Kasumi-1 (cell line): ENCODE measurements at places on chromosomes 6 and 20.
A peak's percentile ranks its signal among the peaks of the same experiment; 100 is the strongest.

GRCh38 chr6:15339081-15339480 is 93.2 kb downstream of the JARID2 start:
- no peak for DNase-seq

DNA sequence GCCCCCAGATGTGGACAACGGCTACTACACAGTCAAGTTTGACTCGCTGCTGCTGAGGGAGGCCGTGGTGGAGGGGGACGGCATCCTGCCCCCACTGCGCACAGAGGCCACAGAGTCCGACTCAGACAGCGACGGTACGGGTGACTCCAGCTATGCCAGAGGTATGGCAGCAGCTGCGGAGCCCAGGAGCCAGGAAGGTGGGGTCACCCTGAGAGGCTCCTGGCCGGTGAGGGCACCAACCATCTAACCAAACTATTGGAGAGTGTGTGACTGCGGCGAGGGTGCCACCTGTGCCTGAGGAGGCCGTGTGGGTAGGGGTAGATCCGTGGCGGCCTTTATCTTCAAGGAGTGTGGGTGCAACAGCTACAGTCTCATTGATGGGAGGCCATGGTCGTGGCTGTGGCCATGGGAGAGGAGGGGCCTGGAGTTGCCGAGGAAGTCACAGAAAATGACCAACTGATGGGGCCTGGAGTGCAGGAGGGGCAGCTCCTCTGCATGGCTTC is 2.8 kb upstream of the LIME1 start:
- no peak for DNase-seq

- no peak for DNase-seq
These were observed 47.4 kb downstream of the TBPL1 start for GRCh38 chr6:134000443-134000842.

DNA sequence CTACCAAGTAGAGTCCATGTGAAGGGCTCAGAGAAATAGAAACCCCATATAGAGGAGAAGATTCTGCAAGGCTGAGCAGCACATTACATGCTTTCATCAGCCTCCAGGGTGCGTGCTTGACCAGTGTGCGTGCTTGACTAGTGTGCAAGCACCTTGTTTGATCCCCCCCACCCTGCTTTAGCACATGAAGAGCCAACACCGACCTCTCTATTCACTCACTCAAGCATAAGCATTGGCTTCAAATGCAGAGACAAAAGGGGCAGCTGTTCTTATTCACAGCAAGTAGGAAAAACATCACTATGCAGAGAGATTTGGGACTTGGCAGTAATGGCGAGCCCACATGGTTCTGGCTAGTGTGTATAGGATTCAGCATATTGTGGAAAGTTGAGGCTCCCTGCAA is 278.7 kb upstream of the RNF217 start:
- DNase-seq: no peak

- peak; percentile 92 for DNase-seq
These were observed 140.7 kb downstream of the ESR1 start for GRCh38 chr6:151948002-151948743.

GRCh38 chr20:36491901-36492617 is 49.3 kb upstream of the MYL9 start:
- DNase-seq: peak; percentile 62

DNA sequence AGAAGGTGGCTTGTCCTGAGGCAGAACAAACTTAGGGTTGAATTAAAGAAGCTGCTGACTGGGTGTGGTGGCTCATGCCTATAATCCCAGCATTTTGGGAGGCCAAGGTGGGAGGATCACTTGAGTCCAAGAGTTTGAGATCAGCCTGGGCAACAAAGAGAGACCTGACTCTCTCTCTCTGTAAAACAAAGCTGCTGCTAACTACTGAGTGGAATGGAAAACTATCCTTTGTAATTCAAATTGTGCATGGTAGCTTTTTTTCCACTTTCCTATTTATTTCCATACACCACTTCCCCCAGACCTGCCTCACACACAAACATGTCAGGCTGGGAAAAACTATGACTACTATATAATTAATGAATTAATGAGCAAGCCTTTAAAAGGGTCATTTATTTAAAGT is 437.1 kb downstream of the CDC5L start:
- no peak for DNase-seq

GRCh38 chr6:23308166-23308565 is 738.8 kb downstream of the HDGFL1 start:
- DNase-seq: no peak

- DNase-seq: peak; percentile 40
These were observed 201.0 kb downstream of the PRL start for GRCh38 chr6:22095836-22096235.

DNA sequence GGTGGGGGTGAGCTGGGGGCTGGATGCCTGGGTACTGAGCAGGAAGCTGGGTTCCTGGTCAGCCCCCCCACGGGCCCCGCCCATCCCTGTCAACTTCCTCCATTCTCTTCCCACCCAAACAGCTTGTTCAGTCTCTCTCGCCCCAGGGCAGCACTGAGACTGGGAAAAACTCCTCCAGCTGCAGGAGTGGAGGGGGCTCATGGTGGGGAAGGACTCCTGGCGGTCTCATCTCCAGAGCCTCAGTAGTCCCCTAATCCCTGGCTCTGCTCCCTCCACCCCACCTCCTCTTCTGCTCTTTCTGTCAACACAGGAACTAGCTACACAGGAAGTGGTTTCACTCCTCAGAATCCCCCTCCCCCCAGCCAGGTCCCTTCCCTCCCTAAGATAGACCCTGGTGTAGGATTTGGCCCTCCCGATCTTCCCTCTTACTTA is at the start of gene GPSM3:
Gene GPSM3, minus strand, starts transcription at position 36 of the 432 bp plus-strand sequence. CDS start 130 bp downstream, outside the sequence.
- DNase-seq: peak; percentile 83

DNA sequence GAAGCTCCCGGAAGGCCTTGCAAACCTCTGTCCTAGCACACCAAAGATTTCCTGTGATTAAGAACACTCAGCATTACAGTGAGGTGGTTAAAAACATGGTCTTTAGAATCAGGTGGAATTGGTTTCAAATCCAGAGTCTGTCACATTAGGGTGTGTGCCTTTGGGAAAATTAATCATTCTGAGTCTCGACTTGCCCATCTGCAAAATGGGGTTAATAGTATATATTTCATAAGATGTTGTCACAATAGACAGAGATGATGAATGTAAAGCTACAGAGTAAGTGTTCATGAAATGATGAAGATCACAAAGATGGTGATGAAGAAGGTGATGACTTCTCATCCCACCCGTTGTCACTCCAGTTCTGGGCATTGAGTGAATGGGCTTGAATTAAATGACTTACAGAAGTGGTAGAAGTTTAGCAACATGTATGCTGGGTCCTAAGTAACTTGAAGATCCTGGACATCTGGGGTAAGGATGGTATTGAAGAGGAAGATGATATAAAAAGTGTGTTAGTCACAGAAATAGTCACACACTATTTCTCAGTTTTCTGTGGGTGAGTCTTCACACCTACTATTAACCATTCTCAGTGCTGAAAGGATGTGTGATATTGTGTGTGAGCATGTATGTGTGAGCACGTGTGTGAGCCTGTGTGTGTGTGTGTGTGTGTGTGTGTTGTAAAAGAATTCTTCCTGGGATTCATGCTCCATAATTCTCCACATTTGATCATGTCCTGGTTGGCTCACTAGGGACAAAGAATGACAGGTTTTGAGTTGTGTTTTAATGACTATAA is 28.0 kb upstream of the NEDD9 start:
- no peak for DNase-seq

DNA sequence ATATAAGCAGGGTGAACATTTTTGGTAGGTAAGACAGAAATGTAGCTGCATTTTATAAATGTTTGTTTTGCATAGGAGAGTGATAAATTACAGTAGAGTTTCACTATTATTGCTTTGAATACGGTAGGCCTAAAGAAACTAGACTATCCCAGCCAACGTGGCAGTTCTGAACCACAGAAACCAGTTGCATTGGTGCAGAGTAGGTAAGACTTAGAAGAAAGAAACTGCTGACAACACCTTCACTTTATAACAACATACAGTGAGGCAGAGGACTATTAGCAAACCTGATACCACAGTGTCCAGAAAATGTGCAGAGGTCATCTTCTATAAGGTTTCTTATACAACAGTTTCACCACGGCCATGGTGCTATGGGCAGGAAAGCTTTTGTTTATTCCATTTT is 566.1 kb downstream of the KIF16B start:
- no peak for DNase-seq

DNA sequence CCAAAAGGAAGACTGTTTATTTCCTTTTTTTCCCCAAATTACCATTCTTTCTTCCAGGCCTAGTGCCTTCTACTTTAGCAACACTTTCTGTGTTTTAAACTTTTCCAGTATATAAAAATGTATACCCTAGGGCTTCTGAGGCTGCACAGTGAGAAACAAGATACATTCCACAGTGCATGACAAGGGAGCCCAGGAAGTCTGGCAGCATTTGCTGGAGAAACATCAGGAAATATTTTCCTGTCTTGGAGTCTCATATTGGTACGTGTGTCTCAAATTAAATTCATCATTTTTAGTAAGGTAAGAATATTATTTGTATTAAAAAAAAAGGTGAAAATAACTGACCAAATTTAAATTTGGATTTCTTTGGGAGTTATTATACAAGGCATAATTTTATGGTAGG is 662.6 kb downstream of the RFPL4B start:
- DNase-seq: no peak

DNA sequence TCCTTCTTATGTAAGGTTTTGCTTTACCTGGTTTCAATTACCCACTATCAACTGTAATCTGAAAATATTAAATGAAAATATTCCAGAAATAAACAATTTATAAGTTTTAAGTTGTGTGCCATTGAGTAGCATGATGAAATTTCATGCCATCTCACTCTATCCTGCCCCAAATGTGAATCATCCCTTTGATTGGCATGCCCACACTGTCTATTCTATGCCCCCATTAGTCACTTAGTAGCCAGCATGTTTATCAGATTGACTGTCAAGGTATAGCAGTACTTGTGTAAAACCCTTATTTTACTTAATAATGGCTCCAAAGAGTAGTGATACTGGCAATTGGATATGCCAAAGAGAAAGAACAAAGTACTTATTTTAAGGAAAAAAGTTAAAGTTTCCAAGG is 403.8 kb downstream of the ADGRB3 start:
- no peak for DNase-seq

- DNase-seq: peak; percentile 66
These were observed 18.0 kb downstream of the HRH3 start for GRCh38 chr20:62202083-62202395.

- no peak for DNase-seq
These were observed 74.7 kb upstream of the RUNX2 start for GRCh38 chr6:45253453-45253852.

DNA sequence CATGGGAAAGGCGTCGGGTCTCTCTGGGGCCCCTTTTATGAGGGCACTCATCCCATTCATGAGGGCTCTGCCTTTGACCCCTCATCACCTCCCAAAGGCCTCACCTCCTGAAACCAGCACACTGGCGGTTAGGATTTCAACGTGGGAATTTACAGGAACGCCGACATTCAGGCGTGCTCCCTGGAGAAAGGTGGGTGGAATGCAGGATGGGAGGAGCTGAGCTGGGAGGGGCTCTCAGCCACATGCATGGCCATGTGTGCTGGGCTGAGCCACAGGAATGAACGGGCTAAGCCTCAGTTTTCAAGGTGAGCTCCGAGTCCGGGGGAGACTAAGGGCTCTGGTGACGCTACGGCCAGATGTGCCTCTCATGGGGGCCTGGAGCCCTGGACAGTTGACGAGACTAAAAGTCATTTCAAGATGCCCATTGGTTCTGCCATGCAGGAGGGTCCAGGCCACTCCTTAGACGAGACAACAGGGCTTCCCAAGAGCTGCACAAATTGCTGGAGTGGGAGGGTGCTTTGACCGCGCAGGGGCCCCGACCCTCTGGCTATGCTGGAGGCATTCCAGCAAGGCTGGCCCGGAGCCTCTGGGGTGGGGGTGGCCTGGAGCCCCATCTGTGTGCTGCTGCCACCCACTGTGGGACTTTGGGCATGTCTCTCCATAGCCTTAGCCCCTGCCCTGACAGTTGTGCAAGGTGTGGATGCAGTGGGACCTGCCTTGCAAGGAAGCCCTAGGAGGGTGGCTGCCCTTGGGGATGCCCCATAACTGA is 3.8 kb upstream of the ARFGAP1 start:
- no peak for DNase-seq

DNA sequence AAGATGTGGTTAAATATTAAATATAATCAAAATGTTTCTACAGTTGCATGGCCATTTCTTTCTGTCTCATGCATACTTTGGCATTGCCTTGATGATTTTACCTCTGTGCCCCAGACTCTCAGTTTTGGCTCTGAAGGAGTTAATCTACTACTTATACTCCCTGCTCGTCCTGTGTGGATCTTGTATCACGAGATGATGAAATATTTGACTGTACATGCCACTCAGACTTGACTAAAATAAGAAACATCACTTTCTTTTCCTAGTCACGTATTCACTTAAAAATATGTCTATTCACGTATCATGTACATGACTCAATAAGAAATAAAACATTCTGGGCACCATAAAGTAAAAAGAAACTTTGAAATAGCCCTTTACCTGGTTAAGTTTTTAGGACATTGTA is 397.7 kb downstream of the RFPL4B start:
- no peak for DNase-seq

GRCh38 chr6:105678516-105678915 is 275.6 kb upstream of the PREP start:
- no peak for DNase-seq

DNA sequence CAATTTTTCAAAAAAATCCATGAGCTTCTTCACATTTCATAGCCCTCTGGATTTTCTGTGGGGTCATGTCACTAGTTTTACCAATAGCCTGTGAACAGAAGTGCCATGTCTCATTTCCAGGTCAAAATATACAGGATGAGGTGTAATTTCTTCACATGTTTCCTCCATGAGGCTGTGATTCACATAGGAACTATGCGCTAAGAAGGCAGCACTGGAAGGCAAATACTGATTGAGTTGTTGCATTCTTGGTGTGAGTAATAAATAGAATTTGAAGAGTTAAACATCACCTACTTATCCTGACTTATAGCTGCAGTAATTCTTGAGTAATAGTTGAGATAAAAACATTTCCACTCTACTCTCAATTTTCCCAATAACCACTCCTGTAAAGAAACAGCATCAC is 442.3 kb downstream of the HAO1 start:
- no peak for DNase-seq

DNA sequence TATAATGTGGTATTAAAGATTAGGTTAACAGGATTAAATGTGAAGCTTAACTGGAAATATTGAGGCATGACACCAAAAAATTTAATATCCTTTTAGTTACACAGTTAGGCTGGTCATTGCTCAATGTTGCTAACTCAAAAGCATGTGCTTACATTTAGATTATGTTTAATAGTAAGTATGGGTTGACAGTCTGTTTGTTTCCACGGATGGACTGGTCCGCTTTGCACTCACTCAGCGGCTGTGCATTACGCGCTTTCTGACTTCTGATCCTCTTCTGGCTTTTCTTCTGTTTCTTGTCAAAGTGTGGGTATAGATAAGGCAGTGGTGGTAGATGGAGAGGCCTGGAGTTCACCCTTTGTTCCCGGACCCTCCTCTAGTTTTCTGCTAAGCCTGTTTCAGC is 174.9 kb downstream of the RIMS1 start:
- DNase-seq: no peak
